Left ventricle myocardium inferior (tissue), 1 donor: ENCODE measurements at places on chromosomes 6 and 20. TPM values are rescaled to one million over a fixed set of nuclear protein-coding genes. Genes with fewer than 3 reads are reported as not detected.

DNA sequence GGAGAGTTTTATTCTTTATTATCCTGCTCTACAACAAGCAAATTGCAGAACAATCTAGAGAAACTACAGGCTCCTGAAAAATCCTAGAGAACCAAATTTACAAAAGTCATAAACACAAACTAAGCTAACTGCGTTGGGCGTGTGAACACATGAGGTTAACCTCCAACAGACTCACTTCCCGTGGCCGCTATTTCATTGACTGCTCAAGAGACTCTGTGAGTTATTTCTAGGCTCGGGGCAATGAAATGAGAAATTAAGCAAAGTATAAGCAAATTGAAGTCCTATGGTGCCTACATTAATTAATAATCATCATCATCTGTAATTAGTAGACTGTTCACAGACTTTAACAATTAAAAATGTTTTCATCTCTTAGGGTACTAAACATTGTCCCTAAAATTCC is 100.0 kb downstream of the MBOAT1 start:
- no peak overlapping the region for H3K4me3 ChIP-seq
- H3K27ac ChIP-seq: no peak overlapping the region
- no peaks in the 10 kb centered on the region for H3K27me3 ChIP-seq
- H3K4me1 ChIP-seq: peaks cover 13% of the 10 kb centered on the region

DNA sequence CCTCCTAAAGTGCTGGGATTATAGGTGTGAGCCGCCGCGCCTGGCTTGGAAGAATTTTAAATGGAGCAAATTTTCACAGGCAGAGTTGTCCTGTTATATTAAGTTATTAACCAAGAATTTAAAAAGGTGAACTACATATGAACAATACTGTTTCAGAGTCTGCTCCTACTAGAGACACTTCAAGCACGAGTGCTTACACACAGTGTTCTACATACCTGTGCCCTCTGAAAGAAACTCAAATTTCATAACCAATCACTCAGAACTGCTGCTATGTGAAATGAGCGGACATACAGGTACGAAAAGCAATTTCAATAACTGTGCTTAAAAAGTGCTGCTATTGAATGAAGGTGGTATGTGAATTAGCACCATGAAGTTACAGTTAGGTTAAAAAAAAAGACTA is 262.0 kb downstream of the SYNE1 start:
- DNase-seq: no peak
- no peaks in the 10 kb centered on the region for H3K27me3 ChIP-seq
- no peak overlapping the region for H3K4me3 ChIP-seq
- peaks cover 63% of the 10 kb centered on the region for H3K36me3 ChIP-seq
- peaks cover 23% of the 10 kb centered on the region for H3K4me1 ChIP-seq
- no peak overlapping the region for H3K27ac ChIP-seq

GRCh38 chr6:153101461-153101860 is 29.6 kb downstream of the RGS17 start:
- H3K27ac ChIP-seq: no peak overlapping the region
- no peak overlapping the region for H3K4me3 ChIP-seq
- no peaks in the 10 kb centered on the region for H3K27me3 ChIP-seq
- peaks cover 20% of the 10 kb centered on the region for H3K4me1 ChIP-seq
- no peaks in the 10 kb centered on the region for H3K36me3 ChIP-seq

- no peaks in the 10 kb centered on the region for H3K36me3 ChIP-seq
- no peak for DNase-seq
- no peak overlapping the region for H3K4me3 ChIP-seq
- H3K27ac ChIP-seq: no peak overlapping the region
Measured at GRCh38 chr6:16973051-16973450, 128.8 kb upstream of the STMND1 start.

DNA sequence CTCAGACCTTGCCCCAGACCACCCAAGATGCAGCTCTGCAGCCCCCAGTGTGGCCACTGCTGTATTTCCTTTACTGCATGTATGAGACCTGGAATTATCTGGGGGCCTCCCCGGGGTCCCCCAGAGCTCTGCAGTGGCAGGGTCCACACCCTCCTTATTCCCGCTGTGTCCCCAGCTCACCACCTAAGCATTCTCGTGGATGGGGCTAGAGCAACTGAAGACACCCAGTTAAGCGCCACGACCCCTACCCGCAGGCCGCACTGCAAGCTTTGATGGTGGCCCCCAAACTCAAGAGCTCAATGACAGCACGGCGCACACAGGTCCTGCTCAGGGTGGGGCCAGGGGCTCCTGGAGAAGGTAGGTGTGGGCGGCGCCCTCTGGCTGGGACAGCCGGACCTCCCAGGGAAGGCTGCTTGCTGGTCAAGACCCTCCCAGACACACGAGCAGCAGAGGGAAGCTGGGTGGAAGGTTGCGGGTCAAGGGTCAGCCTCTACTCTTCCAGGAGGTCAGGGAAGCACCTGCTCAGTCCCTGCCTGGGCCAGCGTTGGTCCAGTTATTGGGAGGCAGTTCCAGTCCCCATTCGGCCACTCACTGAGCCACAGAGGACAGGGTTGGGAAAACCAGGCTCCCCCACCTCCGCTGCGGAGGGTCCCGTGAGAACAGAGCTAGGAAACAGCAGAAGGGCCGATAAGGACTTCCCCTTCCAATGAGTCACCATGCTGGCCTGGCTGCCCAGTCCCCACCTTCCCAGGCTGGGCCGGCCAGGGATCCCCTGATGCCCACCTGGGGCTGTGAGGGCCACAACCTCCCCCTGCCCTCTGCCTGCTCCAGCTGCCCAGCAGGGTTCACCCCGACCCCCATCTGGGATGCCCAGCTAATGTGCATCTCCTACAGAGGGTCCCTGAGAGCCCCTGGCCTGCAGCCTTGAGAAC is 2.9 kb downstream of the LAMA5 start:
- H3K27ac ChIP-seq: peak overlapping the region; percentile 97
- peaks cover 93% of the 10 kb centered on the region for H3K4me1 ChIP-seq
- peak; percentile 51 for DNase-seq
- peaks cover 8% of the 10 kb centered on the region for H3K36me3 ChIP-seq

The XKR7 gene
- not detected for total RNA-seq

DNA sequence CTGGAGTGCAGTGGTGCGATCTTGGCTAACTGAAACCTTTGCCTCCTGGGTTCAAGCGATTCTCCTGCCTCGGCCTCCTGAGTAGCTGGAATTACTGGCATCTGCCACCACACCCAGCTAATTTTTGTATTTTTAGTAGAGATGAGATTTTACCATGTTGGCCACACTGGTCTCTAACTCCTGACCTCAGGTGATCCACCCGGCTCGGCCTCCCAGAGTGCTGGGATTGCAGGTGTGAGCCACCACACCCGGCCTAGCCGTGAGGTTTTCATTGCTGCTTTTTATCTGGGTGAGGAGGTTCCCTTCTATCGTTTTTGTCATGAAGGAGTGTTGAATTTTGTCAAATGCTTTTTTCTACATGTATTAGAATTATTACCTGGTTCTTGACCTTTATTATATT is 23.9 kb downstream of the SRC start:
- no peak overlapping the region for H3K4me3 ChIP-seq
- no peaks in the 10 kb centered on the region for H3K27me3 ChIP-seq
- no peak for DNase-seq

DNA sequence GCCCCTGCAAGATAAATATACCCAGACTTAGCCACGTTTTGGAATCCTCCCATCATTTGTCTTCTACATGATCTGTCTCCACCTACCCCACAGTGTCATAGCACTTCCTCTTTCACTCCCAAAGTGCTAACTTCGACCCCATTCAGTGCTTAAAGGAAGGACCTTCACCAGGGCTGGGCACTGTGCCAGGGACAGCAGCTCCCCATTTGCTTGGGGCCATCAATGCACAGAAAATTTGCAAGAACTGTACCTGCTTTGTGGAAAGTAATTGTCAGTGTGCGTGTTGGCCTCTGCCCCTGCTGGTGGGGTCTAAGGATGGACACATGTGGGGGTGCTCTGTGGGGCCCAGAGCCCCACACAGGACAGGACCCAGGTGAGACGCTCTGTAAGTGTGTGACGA is 5.2 kb upstream of the BPIFA2 start:
- no peaks in the 10 kb centered on the region for H3K4me1 ChIP-seq
- no peak for DNase-seq
- no peak overlapping the region for H3K27ac ChIP-seq
- H3K27me3 ChIP-seq: peaks cover 39% of the 10 kb centered on the region
